ENCODE measurements at places on chromosomes 12 and 14. TPM values are rescaled to one million over a fixed set of nuclear protein-coding genes. Genes with fewer than 3 reads are reported as not detected.
A peak's percentile ranks its signal among the peaks of the same experiment; 100 is the strongest.

The EEA1 gene
- total RNA-seq, result 15.3 TPM

The OR6C2 gene
- total RNA-seq, result not detected

GRCh38 chr12:98149270-98149669, 366.1 kb upstream of the TMPO start:
- no peaks in the 10 kb centered on the region for H3K27me3 ChIP-seq
- H3K4me3 ChIP-seq, result no peak overlapping the region
- H3K36me3 ChIP-seq, result no peaks in the 10 kb centered on the region
- H3K27ac ChIP-seq, result no peak overlapping the region
- no peak for DNase-seq
- H3K4me1 ChIP-seq, result no peaks in the 10 kb centered on the region

- H3K4me1 ChIP-seq, result peaks cover 14% of the 10 kb centered on the region
- H3K27me3 ChIP-seq, result no peaks in the 10 kb centered on the region
- no peak overlapping the region for H3K4me3 ChIP-seq
- no peak overlapping the region for H3K27ac ChIP-seq
Measured at GRCh38 chr14:104561124-104561557, 18.4 kb upstream of the C14orf180 start.

- H3K27me3 ChIP-seq, result no peaks in the 10 kb centered on the region
- H3K36me3 ChIP-seq, result no peaks in the 10 kb centered on the region
- no peak overlapping the region for H3K27ac ChIP-seq
- DNase-seq, result no peak
- H3K4me3 ChIP-seq, result no peak overlapping the region
- no peaks in the 10 kb centered on the region for H3K4me1 ChIP-seq
Measured at GRCh38 chr12:31002361-31002725, 71.3 kb upstream of the DDX11 start.

The DUSP16 gene
- 18.7 TPM for total RNA-seq

The SLC10A1 gene
- not detected for total RNA-seq

- H3K27ac ChIP-seq, result no peak overlapping the region
- no peak overlapping the region for H3K4me3 ChIP-seq
- no peaks in the 10 kb centered on the region for H3K27me3 ChIP-seq
- no peaks in the 10 kb centered on the region for H3K4me1 ChIP-seq
Measured at GRCh38 chr12:23816394-23816851, 133.0 kb downstream of the SOX5 start.

- no peak for DNase-seq
- peaks cover 90% of the 10 kb centered on the region for H3K36me3 ChIP-seq
- no peaks in the 10 kb centered on the region for H3K27me3 ChIP-seq
- no peak overlapping the region for H3K4me3 ChIP-seq
Measured at GRCh38 chr14:102944448-102945330, 22.2 kb downstream of the AMN start.

The CLBA1 gene
- 2.2 TPM for total RNA-seq

DNA sequence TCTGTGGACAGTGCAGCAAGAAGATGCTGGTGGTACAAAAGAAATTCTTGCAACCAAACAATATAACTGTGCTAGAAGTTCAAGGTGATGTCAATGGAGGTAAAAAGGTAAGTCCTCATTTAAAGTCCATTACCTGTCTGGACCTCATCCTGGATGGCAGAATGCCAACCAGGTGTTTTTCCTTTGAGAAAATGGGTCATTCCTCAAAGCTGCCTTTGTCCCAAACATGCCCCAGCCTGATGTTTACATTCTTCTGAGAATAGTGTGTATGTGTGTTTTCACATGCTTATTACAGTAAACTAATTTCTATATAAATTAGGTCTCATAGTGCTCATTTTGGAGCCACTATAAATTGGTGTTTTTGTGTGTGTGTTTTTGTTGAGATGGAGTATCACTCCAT, 24.9 kb downstream of the ACTR6 start:
- DNase-seq, result no peak
- no peaks in the 10 kb centered on the region for H3K27me3 ChIP-seq
- H3K4me3 ChIP-seq, result no peak overlapping the region
- peaks cover 12% of the 10 kb centered on the region for H3K36me3 ChIP-seq
- H3K27ac ChIP-seq, result no peak overlapping the region

The TAC3 gene
- not detected for total RNA-seq

The WNT1 gene
- not detected for total RNA-seq

- no peaks in the 10 kb centered on the region for H3K27me3 ChIP-seq
- no peak for DNase-seq
- no peaks in the 10 kb centered on the region for H3K36me3 ChIP-seq
- H3K4me1 ChIP-seq, result no peaks in the 10 kb centered on the region
Measured at GRCh38 chr12:106490264-106490663, 92.5 kb upstream of the RFX4 start.

DNA sequence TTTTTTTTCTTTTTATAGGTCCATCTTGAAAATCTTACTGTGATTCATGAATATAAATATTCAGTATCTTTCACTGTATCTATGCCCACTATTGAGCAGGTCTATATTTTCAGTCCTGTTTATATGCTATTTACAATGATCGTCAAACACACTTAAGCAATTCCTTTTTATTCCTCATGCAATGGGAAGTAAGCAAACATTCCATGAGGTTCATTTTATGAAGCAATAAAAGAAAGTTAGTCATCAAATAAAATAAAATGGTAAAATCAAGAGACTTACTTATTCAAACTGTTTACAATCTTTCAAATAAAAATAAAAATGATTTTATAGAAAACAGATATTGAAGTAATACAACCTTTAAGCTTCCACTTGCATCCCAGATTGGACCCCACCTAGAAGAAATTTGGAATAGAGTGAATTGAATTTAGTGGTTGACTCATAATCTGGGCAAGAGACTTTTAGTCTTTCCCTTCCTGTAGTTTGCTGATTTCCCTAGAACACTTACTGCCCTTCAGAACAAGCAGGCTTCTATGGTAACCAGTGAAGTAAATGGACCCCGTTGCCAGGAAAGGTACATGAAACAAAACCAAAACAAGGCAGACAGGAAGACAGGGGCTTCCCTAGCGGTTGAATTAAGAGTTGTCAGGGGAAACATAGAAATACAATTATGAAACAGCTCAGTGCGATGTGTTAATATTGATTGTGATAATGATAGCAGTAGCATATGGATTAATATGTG, 241.0 kb upstream of the ATP2B1 start:
- H3K4me1 ChIP-seq, result no peaks in the 10 kb centered on the region
- H3K27ac ChIP-seq, result peak overlapping the region; percentile 15
- H3K4me3 ChIP-seq, result no peak overlapping the region
- no peaks in the 10 kb centered on the region for H3K36me3 ChIP-seq
- no peaks in the 10 kb centered on the region for H3K27me3 ChIP-seq

GRCh38 chr12:71655495-71655894, 8.2 kb downstream of the ZFC3H1 start:
- no peak overlapping the region for H3K27ac ChIP-seq
- H3K27me3 ChIP-seq, result no peaks in the 10 kb centered on the region
- H3K4me1 ChIP-seq, result peaks cover 12% of the 10 kb centered on the region
- H3K4me3 ChIP-seq, result no peak overlapping the region
- H3K36me3 ChIP-seq, result peaks cover 27% of the 10 kb centered on the region

DNA sequence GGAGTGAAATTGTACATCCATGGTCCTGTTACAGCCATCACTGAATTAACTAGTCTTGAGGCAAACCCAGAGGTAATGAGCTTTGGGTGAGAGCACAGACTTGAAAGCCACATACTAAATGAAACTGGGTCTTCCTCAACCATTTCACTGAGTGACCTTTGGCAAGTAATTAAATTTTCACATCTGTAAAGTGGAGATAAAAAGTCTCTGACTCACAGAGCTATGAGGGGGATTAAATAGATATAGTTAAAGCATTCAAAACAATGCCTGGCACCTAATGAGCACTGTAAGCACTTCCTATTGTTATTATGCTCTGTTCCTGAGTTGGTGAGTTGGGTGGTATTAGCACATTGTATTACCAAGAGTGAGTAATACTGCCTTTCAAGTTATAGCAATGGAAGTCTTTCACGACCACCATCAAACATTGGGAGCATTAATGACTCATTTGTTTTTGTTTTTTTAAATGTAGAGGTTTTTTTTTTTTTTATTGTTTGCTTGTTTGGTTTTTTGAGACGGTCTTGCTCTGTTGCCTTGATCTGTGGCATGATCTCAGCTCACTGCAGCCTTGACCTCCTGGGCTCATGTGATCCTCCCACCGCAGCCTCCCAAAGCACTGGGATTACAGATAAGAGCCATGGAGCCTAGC, 12.5 kb upstream of the STRN3 start:
- no peak for DNase-seq

- peak overlapping the region; percentile 15 for H3K4me3 ChIP-seq
- no peak for DNase-seq
- no peaks in the 10 kb centered on the region for H3K27me3 ChIP-seq
Measured at GRCh38 chr12:57133013-57133569, 4.8 kb downstream of the LRP1 start.

GRCh38 chr14:64674829-64675228, 29.4 kb upstream of the PLEKHG3 start:
- H3K4me3 ChIP-seq, result no peak overlapping the region
- no peak for DNase-seq
- no peak overlapping the region for H3K27ac ChIP-seq

The MYH6 gene
- total RNA-seq, result 8,253 TPM

All from right atrium auricular region (tissue), 2 donors.